8988T (cell line): ENCODE measurements at places on chromosomes 16 and 17.

DNA sequence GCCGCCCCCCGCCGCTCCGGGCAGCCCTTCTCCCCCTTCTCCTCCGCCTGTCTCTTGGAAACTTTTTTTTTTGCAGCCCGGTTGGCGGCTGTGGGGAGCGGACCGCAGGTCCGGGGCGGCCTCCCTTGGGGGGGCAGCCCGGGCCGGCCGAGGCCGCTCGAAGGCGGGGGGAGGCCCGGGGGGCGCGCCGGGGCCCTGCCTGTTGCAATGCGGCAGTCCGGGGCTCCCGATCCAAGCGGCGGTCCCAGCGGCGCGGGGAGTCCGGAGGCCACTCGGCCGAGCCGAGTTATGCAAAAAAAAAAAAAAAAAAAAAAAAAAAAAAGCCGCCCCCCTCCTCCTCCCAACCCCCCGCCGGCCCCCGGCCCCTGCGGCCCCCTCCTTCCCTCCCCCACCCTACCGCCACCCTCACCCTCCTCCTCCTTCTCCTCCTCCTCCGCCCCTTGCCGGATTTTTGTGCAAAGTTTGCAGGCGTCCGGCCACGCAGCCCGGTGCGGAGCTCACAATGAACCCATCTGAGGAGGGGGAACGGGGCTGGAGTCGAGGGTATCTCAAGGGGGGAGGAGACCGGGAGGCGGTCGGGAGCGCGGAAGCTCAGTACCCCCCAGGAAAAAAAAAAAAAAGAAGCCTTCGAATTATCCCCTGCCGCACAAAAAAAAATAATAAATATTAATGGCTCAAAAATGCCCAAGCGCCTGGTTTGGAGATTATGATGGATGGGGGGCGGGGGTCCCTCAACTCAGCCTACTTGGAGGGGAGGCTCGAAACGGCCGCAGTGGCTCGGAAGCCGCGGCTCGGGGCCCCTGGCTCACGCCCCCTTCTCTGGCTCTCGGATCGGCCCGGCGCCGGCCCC lies at the start of gene ZNF423:
Gene ZNF423 (minus strand): TSS at position 291 of the 850 bp plus-strand sequence. CDS start 338 bp downstream, outside the sequence.
- DNase-seq = no peak

GRCh38 chr17:76517638-76518038 lies 16.4 kb upstream of the RHBDF2 start:
- DNase-seq = no peak

DNA sequence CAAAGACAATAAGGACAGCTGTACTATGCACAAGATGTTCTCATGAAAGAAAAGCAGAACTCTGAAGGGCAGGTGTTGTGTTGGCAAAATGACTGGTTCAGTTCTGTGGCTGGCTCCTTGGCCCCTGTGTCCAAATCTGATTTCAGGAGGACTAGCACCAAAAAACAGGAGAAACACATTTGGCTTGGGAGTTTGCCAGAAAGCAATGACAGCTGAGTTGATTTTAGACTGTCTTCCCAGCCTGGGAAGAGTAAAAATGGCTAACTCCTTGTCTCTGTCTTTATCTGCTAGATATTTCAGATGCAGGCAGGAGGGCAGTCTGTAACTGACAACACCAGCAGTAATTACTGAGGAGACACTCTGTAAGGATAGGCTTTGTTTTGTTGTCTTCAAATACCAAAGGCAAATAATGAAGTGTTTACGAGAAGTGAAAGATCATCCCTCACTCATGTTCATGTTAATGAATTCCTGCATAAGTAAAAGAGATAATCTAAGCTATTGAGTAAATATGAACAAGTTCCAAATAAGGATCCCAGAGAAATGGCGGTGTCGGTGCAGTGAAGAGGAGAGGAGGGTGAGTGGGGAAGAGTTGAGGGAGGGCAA lies 989.0 kb downstream of the CDH11 start:
- no peak for DNase-seq

DNA sequence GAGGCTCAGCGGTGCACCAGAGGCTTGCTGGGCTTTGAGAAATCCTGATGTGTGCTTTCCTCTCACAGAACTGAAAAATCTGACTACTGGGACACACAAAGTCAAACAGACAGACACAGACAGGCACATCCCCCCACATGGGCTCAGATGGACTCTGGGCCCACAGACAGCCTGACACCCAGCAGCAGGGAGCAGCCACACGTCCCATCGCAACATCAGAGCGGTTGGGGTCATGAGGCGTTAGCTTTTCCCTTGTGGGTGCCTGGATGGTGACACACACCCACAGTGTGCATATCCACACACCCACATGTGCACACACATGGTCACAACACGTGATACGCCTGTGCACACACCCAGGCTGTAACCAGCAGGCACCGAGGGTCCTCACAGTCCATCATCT lies 6.3 kb downstream of the SPNS3 start:
- DNase-seq = no peak

- no peak for DNase-seq
Measured at GRCh38 chr16:66551788-66552285, 539 bp upstream of the CKLF start.

GRCh38 chr17:9977180-9977575 lies 72.1 kb upstream of the RCVRN start:
- no peak for DNase-seq

GRCh38 chr17:17156511-17156910 lies 49.6 kb downstream of the PLD6 start:
- no peak for DNase-seq

GRCh38 chr17:75508931-75509361 lies 6.4 kb downstream of the CASKIN2 start:
- no peak for DNase-seq

DNA sequence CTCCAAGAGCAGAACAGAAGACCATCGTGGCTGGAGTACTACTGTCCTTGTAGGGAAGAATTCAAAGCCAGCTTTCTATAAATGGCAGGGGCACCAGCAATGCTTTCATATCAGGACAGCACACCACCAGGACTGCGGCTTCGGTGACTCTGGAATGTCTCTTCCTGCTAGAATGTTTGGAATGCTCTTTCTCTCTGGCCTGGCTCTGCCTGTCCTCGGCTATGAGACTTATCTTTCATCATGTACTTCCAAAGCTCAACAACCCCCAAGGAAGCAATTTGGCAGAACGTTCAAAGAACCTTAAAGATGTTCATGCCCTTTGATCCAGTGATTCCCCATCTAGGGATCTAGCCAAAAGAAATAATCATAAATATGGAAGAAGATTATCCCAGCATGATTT lies 52.7 kb upstream of the NOG start:
- DNase-seq = no peak

- no peak for DNase-seq
Measured at GRCh38 chr17:76546556-76547182, 6.8 kb downstream of the PRCD start.

DNA sequence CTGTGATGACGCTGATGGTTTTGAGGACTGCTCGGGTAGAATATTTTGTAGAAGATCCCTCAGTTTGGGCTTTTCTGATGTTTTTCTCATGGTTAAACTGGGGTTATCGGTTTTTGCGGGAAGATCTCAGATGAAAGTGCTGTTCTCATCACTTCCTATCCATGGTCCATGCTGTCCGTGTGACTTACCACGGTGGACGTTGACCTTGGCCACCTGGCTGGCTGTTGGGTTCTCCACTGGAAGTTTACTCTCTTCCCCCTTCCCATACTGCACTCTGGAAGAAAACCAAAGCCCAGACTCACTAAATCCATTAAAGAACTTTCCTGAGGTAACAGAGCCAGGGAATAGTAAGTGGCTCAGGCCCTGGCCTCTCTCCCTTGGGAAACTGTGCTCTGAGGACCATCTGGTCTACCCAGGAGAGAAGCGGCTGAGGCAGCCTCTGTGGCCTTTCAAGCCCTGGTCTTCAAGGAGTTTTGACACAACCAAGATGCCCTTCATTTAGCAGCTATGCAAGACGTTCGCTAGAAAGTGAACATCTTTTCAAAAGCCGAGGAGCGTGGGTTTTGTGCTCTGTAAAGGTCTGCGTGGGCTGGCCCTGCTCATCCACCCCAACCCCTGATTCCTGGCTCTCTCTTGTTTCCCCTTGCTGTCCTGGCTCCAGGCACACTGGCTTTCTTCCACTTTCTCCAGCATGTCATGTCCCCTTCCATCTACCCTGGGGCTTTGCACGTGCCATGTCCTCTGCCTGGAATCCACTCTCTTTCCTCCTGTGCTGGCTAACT lies 43.1 kb downstream of the IRF8 start:
- DNase-seq = no peak

DNA sequence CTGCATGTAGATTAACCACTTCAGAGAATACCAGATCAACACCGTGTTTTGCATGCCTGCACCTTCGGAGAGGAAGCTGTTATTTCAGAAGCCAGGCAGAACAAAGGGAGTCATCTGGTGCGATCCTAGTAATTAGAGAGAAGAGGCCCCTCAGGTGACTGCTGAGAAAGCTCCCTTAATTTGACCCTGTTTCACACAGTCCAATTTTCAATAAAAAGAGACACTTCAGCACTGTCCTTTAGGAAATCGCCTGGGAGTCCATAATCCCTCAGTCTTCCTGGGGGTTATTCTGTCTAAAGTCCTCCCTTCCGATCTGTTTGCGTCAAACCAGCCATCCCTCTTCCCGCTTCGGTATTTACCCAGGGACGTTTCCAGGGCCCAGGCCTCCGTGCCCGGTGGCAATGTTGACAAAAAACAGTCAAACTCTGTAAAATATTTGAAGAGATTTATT lies 23.4 kb upstream of the TNRC6C start:
- no peak for DNase-seq

DNA sequence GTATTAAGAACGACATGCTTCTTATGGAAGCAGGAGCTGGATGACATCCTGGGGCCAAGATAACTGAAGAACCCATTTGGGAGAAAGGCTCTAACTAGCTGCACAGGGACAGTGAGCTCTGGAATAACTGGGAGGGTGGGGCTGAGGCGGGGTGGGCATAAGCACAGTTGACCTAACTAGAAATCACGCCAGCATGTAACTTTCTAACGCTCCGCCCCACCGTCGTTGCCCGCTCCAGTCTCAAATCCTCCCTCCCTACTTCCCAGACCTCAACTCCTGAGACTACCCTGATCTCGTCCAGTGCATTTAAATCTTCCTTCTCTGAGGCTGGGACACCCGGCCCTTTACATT lies 436 bp downstream of the PHB1 start:
- DNase-seq = no peak

- DNase-seq = no peak
Measured at GRCh38 chr17:57986841-57987580, 1.0 kb downstream of the VEZF1 start.

- DNase-seq = no peak
Measured at GRCh38 chr16:51834794-51835193, 683.7 kb upstream of the SALL1 start.

DNA sequence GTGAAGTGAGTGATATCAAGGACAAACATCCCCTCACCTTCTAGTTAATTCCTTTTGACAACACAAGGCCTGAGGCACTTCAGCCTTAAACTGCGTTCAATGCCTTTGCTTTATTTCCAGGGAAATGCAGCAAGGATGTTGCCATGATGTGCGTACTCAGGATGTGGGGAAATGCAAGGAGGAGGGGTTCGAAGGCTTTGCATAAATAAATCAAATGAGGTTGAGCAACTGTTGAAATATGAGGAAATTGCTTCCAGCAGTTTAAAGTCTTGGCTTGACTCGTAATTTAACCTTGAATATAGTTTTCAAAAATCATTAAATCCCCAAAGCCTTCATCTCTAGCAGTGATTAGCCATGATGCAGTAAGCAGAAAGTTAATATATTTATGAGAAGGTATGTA lies 81.8 kb upstream of the CCL2 start:
- no peak for DNase-seq

- DNase-seq = no peak
Measured at GRCh38 chr17:6753006-6753445, 2.8 kb upstream of the XAF1 start.

GRCh38 chr17:29158488-29159275 lies 21.5 kb downstream of the MYO18A start:
- no peak for DNase-seq

DNA sequence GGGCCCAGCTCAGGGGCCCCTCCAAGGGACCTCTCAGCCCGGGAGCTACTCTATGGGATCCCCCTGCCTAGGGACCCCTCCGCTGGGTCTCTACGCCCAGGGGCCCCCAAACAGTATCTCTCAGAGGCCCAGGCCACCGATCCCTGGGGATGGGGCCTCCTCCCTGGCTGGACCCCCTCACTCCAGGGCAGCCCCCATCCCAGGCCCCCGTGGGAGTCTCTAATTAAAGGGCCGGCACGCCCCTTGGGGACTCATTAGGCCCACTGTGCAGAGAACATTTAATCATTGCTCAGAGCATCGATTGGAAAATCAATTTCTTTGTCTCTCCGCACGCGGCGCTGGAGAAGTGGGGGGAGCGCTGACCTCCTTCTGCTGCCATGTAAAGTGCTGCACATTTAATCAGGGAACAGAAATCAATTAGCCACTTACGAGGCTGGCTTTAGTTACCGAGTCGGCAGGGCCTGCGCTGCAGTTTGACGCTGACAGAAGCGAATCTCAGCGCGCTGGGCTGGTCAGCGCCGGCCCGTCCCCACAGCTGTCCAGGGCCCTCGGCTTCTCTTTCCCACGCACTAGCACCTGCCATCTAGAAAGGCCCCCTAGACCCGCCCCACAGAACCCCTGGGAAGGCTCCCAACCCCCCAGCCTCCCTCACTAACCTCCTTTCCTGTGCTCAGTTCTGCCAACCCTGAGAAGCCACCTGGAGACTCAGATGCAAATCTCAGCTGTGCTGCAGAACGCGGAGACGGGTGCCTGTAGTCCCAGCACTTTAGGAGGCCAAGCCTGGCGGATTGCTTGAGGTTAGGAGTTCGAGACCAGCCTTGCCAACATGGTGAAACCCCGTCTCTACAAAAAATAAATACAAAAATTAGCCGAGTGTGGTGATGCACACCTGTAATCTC lies 20.2 kb upstream of the C1QL1 start:
- no peak for DNase-seq

DNA sequence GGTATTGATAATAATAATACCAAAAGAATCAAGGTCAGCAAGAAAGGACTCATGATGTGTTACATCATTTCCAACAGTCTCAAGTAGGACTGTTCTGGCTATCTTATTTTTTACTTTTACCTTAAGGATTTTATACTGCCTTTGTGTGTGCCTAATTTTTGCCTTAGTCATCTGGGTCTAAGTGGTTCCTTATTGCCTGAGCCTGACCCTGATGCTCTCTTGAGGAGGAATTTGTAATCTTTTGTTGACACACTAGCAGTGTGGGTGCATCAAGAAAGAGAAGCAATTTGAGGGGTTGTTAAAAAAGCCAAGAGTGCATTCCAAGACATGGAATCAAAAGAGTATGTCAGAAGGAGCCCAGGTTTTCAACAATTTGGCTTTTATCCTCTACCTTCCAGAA lies 59.3 kb downstream of the TMEM100 start:
- no peak for DNase-seq

DNA sequence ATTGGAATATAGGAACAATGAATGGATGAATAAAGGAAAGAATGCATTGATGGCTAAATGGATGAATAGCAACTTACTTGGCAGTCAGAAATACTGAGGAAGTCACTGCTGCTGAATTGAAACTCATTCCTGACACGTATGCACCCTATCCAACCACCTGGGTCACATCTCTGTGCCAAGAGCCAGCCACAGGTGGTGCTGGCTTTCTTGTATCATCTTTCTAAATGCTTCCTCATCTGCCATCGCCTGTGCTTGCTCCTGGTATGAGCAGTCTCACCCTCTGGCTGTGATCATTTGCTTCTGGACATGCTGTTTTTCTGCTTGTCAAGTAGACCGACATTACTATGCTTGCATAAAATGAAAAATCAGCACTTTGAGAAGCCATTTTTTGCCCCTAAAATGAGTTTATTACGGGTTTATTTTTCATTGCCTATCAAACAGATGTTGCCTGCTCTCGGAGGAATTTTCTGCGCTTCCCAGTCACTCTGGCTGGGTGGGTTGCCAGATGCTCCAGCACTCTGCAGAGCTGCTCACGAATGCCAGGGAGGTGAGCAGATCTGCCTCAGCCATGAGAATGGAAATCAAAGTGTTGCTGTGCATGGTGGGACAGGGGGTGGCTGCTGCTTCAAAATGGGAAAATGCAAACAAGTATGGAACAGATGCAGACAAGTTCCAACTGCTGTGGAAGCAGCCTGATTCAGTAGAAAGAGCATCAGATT lies 1349.6 kb upstream of the CDH8 start:
- DNase-seq = no peak
